ENCODE measurements at places on chromosomes 12 and 14.
A peak's percentile ranks its signal among the peaks of the same experiment; 100 is the strongest.

DNA sequence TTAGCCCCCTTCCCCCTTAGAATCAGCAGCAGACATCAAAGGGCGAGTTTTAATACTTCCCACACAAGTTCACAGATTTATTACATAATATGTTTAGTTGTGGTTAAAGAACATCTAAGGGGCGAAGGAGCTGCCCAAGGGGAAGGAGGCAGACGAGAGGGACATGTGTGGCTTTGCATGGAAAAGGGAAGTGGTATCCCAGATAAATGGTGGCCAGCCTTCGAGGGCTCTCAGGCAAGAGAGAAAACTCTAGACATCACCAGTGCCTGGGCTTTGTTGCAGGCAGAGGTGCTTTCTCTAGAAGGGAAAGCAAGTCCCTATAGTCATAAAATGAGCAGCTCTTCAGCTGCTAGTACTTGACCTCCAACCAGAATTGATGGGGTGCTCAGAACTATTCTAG is 121.2 kb downstream of the CACNA1C start:
- no peak for DNase-seq

GRCh38 chr12:121520586-121521086 is 60.2 kb downstream of the KDM2B start:
- DNase-seq: no peak

- DNase-seq: peak; percentile 28
These were observed at the start of gene GRIP1 for GRCh38 chr12:66678338-66679275. Gene GRIP1 (minus strand): TSS chr12:66679076. CDS start chr12:66678904, 172 bp downstream.

DNA sequence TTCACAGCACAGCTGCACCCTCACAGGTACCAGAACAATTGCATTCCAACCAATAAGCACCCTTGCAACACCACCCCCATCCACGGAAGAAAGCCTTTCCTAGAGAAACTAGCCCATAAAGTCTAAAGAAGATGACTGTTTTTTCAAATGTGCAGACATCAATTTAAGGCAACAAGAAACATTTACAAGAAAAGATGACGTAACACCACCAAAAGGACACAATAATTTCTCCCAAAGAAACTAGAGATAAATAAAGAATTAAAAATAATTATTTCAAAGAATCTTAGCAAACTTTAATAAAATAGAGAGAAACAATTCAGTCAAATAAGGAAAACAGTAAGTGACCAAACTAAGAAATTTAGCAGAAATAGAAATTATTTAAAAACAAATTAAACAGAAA is 352.3 kb upstream of the ATXN7L3B start:
- no peak for DNase-seq

- no peak for DNase-seq
These were observed 10.1 kb downstream of the TMEM179 start for GRCh38 chr14:104594310-104595046.

- no peak for DNase-seq
These were observed 111.9 kb downstream of the FOXN3 start for GRCh38 chr14:89304972-89305703.

GRCh38 chr12:103887738-103888137 is 42.5 kb upstream of the HSP90B1 start:
- DNase-seq: no peak

- no peak for DNase-seq
These were observed 214.7 kb upstream of the C14orf180 start for GRCh38 chr14:104364830-104365229.

DNA sequence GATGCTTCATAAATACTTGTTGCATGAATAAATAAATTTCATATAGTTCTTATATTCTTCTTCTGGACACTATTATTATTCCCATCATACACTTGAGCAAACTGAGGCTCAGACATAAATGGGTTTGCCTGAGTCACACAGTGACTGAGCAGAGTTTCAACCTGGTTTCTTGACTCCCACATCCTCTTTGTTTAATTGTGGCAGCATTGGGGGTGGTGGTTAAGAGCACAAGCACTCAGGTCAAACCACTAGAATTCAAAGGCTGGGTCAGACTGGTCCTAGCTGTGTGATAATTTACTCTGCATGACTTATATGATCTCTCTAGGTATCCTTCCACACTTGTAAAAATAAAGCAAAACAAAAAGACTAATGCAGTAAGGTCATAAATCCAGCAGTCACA is 274.9 kb upstream of the SRRM4 start:
- DNase-seq: no peak

DNA sequence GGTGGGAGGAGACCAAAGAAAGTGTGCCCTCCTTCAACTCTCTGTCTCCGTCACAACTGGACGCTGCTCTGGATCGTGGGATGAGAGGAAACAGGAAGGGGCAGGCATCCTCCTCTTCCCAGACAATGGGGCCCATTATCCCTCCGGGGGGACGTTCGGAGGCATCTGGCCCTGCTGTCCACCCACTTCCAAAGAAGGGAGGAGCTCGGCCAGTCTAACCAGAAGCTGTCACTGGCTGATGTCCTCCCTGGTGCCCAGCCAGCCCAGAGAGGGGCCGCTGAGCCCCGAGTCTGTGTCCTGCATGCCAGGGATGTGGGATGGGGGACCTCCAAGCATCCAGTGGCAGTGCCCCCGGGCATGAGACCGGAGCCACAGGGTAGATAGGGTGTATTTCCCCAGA is 39.8 kb upstream of the MEG3 start:
- no peak for DNase-seq

DNA sequence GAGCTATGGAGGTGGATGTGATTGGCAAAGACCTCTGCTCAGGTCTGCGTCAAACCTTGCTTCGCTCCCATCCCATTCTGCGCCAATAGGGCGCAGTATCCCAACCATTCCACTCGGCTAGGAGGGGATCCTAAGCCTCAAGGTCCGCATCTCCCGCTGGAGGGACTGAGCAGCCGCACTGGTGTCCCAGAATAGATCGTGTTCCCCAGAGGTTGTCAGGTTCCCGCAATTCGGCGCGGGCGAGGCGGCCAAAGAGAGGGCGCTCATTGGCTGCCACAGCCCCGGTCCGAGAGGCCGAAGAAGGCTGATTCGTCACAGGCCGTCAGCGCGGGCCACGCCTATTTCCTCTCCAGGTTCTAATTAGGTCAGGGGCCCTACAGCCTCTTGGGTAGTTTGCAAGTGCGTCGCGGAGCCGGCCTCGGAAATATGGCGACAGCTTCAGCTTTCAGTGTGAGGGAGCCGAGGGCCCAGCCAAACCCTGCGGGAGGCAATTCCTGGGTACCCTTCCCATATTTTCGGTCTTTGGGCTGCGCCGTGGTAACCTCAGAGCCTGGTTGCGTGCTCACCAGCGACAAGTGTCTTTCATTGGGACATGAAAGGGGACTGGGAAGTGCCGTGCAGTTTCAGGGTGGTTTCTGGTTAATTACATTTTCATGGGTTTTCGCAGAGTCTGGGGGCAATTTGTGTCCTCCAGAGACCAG is 5.0 kb downstream of the OR10AD1 start:
- peak; percentile 94 for DNase-seq

DNA sequence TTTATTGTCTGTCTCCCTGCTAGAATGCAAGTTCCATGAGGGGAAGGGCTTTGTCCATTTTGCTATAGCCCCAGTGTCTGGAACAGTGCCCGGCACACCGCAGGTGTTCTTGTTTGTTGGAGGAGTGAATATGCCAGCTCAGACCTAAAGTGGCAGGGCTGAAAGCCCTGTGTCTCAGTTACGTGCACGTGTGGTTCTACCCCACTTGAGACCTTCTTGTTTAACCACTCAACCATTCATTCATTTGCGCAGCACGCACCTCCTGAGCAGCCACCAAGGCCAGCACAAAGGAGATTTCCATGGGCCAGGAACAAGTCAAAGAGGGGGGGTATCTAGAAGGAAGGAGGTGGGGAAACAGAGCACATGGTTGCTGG is 338.0 kb upstream of the FKBP4 start:
- DNase-seq: no peak

DNA sequence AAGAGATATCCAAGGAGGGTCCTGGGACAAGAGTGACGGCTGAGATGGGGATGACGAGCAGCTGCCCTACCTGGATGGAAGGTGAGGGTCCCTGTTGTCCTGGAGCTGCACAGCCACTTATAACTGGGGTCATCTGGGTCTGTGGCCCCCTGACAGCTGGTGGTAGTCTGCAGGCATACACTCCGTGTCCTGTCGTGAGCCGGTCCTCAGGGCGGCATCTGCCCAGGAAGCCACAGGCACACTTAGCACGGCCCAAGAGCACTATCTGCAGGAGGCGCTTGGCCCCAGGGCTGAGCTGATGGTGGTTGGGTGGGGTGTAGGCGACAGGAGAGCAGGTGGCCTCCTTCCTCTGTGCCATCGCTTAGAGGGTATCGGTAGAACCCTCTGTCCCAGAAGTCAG is 248.1 kb downstream of the CACNA1C start:
- DNase-seq: no peak

DNA sequence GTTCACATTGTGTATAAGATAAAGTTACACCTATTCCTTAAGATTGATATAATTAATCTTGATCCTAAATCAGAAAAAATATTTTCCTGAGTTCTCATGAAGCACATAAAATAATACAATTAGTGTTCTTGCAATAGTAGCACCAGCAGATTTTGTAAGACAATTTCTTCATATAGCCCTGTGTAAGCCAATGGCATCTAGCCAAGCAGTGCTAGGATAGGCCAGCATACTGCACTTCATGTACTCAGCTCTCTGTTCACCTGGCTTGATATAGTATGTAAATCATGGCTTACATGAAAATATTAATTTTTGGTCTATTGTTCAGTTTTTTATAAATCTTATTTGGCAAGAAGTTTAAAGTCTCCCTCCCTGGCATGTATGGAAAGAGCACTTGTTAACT is 1.9 kb downstream of the KLRF2 start:
- no peak for DNase-seq

DNA sequence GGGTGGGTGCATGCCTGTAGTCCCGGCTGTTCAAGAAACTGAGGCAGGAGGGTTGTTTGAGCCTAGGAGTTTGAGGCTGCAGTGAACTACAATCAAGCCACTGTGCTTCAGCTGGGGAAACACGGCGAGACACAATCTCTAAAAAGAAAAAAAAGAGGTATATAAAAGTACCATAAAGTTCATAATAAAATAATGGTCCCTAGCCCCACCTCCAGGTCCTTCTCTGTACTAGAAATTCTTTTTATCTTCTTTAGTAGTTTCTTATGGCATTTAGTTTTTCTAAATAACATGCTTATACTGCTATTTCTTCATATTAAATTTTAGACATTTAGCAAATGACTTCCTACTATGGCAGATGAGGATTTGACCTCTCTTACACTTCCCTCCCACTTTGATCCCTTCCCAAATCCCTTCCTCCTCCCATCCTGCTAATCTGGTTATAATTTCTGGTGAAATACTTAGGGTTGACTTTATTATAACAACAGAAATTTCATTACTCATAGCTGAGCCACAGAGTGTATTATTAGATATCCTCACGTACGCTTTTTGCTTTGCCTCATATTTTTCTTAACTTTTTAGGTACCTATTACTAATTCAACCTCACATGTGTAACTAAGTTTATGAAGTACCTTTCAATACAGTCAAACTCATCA is 94.7 kb downstream of the SLC41A2 start:
- DNase-seq: no peak

DNA sequence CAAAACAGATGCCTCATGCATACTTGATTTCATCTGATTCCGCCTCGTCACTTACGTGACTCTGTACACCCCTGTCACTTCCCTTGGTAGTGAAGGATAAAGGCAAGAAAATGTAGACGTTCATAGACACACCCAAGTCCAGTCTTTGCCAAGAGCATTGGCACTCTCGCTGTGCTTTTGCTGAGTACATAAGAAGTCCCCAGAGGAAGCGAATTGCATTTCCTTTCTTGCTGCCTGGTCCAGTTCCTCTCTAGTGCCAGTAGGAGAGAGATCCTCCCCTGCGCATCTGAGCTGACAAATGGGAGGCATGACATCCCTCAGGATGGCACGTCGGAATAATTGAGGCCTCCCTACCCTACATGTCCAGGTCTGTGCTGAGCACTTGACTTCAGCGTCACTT is 21.3 kb upstream of the RIN3 start:
- no peak for DNase-seq

DNA sequence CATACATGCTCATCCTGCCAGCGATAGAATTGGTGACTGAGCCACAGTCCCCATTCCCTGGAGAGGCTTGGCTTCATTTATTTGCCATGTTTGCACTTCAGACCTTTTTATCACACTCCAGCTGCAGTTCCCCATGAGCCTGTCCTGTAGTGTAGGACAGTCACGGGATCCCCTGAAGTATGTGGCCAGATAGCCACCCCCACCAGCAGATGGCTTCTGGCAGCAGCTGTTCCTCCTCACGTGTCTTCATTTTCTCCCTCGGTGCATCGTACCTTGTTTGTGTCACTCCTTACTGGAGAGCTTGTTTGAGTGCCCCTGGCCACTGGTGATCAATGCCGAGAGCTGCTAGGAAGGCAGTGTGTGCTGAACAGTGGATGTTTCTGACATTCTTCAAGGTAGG is 40.2 kb downstream of the UBE3B start:
- no peak for DNase-seq

- no peak for DNase-seq
These were observed 6.3 kb upstream of the NRIP2 start for GRCh38 chr12:2841056-2841650.

DNA sequence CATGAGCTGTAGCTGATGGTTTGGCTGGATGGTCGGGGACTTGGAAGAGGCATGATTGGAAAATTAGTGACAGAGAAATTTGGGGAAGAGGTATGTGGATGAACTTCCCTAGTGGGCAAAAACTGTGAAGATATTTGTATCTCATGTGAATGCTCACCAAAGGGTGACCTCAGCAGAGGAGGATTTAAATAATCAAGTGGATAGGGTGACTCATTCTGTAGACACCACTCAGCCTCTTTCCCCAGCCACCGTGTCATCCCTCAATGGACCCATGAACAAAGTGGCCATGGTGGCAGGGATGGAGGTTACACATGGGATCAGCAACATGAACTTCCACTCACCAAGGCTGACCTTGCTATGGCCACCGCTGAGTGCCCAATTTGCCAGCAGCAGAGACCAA is 60.8 kb upstream of the KRAS start:
- DNase-seq: no peak

DNA sequence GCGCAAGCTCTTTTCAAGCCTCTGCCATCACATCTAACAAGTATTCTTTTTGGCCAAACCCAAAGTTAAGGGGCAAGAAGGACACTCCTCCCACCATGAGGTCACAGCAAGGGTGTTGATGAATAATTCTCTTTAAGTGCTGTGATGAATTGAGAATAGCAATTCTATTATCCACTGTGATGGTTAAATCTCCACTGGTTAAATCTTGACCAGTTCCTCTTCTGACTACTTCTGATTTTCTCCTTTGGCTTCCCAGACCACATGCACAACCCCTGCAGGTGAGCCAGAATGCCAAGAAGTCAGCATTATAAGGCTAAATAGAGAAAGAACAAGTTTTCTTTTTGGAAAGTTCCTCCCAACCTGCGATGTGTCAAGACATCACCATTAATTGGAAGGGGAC is 90.6 kb upstream of the BCL2L14 start:
- no peak for DNase-seq

GRCh38 chr14:70622111-70622712 is 19.5 kb upstream of the TTC9 start:
- no peak for DNase-seq

DNA sequence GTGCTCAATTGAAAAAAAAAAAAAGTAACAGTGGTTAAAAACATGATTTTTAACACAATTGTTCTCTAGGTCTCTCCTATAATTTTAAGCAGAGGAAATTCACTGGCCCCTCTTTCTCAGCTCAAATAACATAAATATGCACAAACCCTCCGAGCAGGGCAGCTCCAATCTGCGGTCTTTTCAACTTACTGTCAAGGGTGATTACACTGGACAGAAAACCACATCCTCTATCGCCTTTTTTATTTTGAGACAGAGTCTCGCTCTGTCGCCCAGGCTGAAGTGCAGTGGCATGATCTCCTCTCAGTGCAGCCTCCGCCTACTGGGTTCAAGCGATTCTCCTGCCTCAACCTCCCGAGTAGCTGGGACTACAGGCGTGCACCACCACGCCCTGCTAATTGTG is 16.5 kb upstream of the GABARAPL1 start:
- no peak for DNase-seq

GRCh38 chr12:5395443-5396271 is 36.3 kb upstream of the NTF3 start:
- DNase-seq: peak; percentile 98
